ENCODE measurements at places on chromosomes 5 and 9. TPM values are rescaled to one million over a fixed set of nuclear protein-coding genes. Genes with fewer than 3 reads are reported as not detected.

The CDH9 gene
- not detected for total RNA-seq

The UHRF2 gene
- 120 TPM for total RNA-seq

The FGF1 gene
- total RNA-seq, result not detected

The FOXE1 gene
- total RNA-seq, result not detected

The ANKRD18A gene
- not detected for total RNA-seq

The PPP1R2B gene
- total RNA-seq, result 0.20 TPM

DNA sequence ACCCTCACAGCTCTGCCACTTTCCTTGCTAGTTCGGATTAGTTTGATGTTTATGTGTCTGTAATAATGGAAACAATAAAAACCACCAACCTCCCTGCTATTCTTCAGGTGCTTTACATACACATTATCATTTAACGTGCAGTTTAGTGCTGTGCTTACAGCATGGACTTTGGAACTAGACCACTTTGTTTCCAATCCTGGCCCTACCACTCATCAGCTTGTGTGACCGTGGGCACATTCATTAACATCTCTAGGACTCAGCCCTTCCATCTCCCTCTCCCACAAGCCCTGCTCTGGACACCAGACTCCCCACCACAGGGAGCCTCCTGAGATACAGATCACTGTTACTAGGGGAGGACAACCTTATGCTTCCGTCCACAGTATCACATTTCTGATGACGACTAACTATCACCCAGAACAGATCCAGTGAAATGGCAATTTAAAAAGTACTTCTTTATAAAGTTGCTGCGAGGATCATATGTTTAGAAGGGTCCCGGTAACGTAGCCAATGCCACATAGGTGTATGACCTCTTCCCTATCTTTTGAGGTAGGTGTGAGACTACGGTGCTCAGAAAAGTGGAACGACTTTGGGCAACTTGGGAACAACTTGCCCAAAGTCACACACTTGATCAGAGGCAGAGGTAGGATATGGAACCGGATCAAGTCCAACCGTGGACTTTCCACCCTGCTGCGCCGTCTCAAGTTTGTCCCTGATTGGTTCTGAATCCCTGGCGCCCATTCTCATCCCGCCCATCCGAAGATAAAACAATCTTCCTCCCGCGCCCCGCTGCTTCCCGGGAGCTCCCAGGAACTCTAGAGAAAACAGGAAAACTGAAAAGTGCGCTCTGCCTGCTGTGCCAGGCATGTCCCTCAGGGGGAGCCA lies 132.4 kb upstream of the NIPBL start:
- no peak for DNase-seq

DNA sequence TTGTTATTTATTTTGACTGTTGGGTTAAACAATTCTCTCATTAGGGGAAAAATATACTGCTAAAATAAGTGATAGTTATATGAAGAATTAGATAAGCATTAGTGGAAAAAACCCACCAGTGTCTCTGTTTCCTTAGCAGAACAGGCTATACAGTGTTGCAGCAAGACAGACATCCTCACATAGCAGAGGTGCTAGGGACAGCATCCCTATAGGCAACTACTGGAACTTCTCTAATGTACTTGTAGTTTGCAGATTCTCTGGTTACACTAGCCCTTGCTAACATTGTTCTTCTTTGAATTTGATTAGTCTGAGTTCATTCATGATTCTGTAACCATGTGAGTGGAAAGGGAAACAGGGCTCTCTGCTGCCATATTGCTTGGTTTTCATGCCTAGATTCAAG lies 661.8 kb upstream of the RGMB start:
- no peak for DNase-seq

DNA sequence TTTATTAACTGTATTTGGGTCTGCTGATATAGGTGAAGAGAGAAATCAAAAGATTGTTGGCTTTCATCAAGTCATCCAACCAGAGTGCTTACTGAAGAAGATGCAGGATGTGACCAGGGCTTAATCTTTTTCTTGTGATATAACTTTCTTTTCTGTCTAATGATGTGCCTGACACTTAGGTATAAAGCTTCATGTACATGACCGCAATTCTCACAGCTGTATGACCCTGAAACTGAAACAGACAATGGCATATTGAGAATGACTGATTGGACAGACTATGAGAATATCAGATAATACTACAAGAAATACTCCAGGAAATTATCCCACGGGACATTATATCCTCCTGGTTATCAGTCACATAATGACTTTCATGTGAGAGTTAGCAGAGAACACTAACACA lies 32.5 kb upstream of the FAM174A start:
- DNase-seq, result no peak

DNA sequence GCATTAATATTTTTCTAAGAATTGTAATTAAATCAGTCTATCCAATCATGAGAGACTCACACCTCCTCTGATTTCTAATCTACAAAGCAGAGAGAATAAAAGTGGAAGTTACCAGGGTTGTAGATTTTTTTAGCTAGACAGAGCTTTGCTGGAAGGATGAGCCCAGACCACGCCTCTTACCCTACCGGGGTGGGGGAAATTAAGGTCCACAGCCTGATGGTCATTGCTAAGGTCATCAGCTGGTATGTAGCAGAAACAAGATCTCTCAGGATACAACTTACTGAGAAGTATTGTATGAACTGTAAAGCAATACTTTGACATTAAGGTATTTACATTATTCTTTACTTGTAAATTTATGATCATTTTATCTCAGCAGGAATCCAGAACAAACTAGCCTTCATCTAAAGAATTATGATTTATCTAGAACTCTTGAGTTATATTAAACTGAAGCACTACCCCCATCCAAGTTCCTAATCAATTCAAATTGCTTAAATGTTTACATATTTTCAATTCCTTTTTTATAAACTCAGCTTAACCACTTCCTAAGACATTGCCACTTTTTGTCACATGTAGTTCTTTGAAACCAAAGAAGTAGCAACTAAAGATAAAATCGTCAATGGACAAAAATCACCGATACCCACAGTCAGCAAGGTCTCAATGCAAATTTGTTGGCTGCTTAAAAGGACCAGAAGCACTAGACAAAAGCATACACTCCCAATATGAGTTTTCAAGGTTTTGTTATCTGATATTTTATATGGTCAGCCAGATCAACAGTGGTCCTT lies 225.8 kb upstream of the DAPK1 start:
- DNase-seq, result peak; percentile 34

DNA sequence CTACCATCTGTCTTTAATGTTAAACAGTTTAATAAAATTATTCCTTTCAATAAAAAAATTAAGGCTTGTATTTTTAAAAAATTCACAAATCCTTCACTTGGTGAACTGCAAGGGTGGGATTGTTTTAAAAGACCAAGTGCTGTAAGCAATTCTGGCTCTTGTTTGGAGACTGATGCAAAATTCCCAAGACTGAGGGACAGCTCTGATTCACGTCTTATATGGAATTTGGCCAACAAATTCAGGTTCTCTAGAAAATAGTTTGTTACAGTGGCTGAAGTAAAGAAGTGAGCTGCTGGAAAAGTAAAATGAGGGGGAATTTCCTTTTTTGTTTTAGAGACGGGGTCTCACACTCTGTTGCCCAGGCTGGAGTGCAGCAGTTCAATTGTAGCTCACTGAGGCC lies 58.3 kb downstream of the PRELID2 start:
- DNase-seq, result no peak

DNA sequence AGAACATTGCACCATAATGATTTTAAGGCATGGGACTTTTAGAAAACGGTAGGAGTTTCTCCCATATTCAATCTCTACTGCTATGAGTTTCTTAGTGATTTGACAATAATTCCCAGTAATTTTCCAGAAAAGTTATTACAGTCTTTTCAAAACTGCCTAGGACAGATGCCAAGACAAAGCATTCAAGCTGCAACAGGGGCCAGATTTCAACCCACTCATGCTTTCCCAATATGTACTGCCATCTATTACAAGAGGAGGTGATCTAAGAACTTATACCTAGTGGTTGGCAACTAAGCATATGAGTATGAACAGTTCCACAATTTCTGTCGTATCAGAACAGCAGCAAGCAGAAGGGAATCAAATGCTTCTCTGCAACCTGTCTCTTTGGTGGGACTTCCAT lies 95.1 kb upstream of the TMED7 start:
- DNase-seq, result no peak

DNA sequence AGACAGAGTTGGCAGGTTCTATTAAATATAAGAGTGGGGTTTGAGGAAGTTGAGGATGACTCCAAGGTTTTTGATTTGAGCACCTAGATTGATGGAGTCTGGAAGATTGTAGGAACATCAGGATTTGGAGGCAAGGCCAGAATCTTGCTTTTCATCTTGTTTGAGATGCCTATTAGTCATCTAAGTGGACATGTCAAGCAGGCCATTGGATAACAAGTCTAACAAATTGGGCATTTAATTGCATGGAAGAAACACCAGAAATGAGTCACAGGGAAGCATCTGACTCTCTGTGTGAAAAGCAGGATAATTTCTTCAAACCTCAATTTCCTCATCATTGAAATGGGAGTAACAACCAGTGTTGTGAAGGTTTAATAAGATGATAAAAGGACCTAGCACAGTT lies 53.3 kb upstream of the ARL15 start:
- DNase-seq, result no peak

GRCh38 chr9:4424891-4425290 lies 65.4 kb upstream of the SLC1A1 start:
- DNase-seq, result no peak

DNA sequence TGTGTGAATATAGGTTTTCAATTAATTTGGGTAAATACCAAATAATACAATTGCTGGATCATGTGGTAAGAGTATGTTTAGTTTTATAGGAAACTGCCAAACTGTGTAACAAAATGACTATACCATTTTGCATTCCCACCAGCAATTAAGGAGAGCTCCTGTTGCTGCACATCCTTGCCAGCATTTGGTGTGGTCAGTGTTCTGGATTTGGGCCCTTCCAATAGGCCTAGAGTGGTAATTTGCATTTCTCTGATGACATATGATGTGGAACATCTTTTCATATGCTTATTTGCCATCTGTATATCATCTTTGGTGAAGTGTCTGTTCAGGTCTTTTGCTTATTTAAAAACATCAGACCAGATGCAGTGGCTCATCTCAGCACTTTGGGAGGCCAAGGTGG lies 11.6 kb upstream of the RFK start:
- no peak for DNase-seq

- no peak for DNase-seq
These were observed 65.2 kb downstream of the ZNF366 start for GRCh38 chr5:72441862-72442540.

DNA sequence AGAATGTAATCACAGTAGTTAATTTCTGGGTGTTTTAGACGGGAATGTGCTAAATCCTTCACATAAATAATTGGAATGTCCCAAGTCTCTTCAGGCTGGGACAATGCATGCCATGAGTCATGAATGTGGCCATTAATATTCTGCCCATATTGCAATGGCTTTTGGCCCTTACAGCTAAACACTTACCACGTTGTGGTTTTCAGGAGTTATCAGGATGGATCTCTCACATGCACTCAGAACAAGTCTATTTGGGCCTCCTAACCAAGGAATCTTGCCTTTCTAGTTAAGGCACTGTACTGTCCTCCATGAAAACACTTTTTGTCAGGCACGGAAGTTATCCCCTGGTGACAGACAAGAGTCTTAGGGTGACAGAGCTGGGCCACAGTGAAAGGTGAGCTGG lies 32.7 kb downstream of the PKD2L2 start:
- no peak for DNase-seq

- DNase-seq, result no peak
These were observed 7.3 kb upstream of the TSPAN17 start for GRCh38 chr5:176639981-176640380.

DNA sequence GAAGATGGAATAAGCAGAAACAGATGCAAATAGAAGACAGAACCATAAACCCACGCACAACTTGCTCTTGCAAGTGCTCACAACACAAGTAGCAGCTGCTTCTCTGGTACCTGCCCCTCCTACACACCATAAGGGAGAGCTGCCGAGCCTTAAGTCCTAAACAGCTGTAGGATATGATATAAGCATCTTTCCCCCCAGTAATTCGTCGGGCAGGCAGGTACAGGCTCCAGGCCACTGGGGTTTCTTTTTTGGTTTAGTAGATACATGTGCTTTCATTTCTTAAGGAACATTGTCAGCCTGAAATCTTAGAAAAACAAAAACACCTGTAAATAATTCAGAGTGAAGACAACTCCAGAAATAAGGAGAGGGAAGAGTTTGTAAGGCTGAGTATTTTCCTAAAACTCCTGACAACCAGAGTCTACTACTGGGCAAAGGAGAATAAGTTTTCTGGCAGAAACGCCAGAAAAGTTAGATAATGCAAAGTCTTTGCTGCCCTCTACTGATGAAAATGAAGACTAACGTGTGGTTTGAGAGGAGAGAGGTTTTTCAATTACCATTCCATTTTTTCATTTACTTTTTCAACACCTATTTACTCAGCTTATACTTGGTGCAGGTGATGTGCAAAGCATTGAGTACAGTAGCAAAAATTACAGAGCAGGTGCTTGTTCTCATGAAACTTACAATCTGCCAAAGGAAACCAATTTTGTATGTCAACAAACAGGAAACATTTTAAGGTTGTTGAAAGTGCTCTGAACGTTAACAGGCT lies 20.1 kb upstream of the TCERG1 start:
- DNase-seq, result peak; percentile 57

GRCh38 chr9:98038958-98039357 lies 17.6 kb upstream of the NANS start:
- no peak for DNase-seq

- no peak for DNase-seq
These were observed 187.6 kb downstream of the GADD45G start for GRCh38 chr9:89792189-89793123.

DNA sequence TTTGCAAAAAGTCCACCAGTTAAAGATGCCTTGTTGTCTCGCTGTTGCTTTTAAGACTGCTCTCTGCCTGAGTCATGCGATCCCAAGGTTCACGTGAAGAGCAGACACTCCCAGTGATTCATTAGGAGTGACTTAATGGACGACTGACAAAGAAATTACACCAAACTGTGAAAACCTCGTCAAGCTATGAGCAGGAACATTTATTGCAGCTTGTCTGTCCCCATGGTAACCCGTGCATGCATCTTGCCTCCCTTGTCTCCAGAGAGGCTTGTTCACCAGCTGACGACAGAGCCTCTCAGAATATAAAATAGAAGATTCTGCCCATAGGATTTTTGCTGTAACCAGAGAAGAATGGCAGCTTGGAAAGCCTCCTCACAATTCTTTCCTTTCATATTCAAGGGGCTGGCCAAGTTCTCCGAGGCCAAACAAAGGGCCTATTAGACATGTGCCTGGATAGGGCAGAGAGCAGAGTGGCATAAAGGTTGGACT lies 352.7 kb downstream of the SPOCK1 start:
- no peak for DNase-seq

- no peak for DNase-seq
These were observed 28.5 kb upstream of the PUM3 start for GRCh38 chr9:2872250-2872930.

DNA sequence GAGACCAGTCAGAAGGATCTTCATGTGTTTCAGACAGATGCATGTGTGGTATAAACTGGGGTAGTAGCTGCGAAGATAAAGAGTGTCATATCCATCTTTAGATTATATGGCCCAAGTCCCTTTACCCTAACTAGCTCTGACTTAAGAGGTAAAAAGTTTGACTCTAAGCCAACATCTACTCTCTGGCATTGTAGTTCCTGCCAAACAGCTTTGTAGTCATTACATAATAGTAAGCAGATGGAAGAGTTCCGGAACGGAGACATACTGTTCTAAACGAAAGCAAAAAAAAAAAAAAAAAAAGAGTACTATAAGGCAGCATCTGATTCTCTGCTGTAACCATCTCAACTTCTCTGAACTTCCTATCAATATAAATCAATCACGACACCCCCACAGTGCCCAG lies 48.8 kb downstream of the CEMIP2 start:
- DNase-seq, result no peak
